Fibroblast of gingiva (primary cell): ENCODE measurements at places on chromosomes 16 and 17.

DNA sequence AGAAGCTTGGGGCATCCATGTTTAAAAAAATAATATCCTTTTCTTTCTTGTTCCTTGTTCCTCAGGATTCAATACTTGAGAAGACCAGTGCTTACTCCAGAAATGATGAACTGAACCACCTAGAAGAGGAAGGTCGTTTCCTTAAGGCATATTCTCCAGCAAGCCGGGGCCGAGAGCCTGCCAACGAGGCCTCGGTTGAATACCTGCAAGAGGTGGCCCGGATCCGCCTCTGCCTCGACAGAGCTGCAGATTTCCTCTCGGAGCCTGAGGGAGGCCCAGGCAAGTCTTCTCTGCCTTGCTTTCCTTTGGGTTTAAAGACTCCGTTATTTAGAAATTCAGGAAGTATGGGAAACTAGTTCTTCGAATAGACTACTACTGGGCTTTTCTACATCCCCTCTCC, 42.5 kb upstream of the ENDOV start:
- DNase-seq = no peak

DNA sequence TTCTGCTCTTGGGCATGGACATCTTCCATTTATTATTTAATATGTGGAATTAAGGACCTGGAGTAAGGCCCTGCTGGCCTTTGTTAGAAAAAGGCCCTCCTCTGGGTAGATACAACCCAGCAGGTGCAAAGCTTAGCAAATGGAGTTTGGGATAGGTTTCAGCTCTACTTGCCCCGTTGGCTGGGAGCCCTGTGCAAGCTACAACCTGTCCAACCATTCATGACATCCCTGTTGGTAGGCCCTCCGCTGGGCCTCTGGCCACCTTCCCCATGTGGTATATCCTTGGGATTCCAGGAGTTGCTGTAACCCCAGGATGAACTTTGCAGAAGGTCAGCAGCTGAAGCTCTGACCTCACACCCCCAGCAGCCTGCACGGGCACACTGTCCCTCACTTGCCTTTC, 6.4 kb downstream of the NGFR start:
- DNase-seq = no peak

GRCh38 chr17:45003877-45004276, 35.8 kb upstream of the C1QL1 start:
- DNase-seq = no peak

GRCh38 chr16:9112844-9113186, 21.4 kb downstream of the HAPSTR1 start:
- no peak for DNase-seq

GRCh38 chr17:1227917-1228780, 42.1 kb upstream of the BHLHA9 start:
- no peak for DNase-seq
